Dorsolateral prefrontal cortex (tissue), 122 donors: ENCODE measurements at places on chromosomes 5 and 9. TPM values are rescaled to one million over a fixed set of nuclear protein-coding genes. Genes with fewer than 3 reads are reported as not detected.

The GHR gene
- total RNA-seq, result 2.4 TPM

The SKP1 gene
- total RNA-seq, result 473 TPM

The GAS1 gene
- 3.8 TPM for total RNA-seq

The LIFR gene
- 141 TPM for total RNA-seq

The AQP3 gene
- total RNA-seq, result 0.74 TPM

The DOCK8 gene
- 6.5 TPM for total RNA-seq

The CERT1 gene
- 61.1 TPM for total RNA-seq

The EGFL7 gene
- total RNA-seq, result 81.6 TPM

The CCDC192 gene
- total RNA-seq, result not detected

The PCDH1 gene
- total RNA-seq, result 96.9 TPM

The SHISAL2B gene
- not detected for total RNA-seq

The PPP2R2B gene
- total RNA-seq, result 187 TPM

The AGXT2 gene
- total RNA-seq, result not detected

The MAST4 gene
- 89.4 TPM for total RNA-seq

The SLC36A2 gene
- total RNA-seq, result not detected

The ASB6 gene
- total RNA-seq, result 33.1 TPM

The PCDHB2 gene
- 5.3 TPM for total RNA-seq

The CCL19 gene
- total RNA-seq, result not detected

The CNTNAP3B gene
- 38.0 TPM for total RNA-seq

The HAVCR1 gene
- 0.86 TPM for total RNA-seq

The CSF1R gene
- 37.9 TPM for total RNA-seq

The CORO2A gene
- 4.3 TPM for total RNA-seq

The IFNK gene
- total RNA-seq, result not detected

The GABRG2 gene
- total RNA-seq, result 284 TPM

The PCDHGA2 gene
- total RNA-seq, result 6.2 TPM

The WHRN gene
- total RNA-seq, result 56.5 TPM

The PCDHGB4 gene
- total RNA-seq, result 5.9 TPM

The TEX48 gene
- total RNA-seq, result not detected

The PTGDS gene
- 2,817 TPM for total RNA-seq

The HAVCR2 gene
- total RNA-seq, result 8.6 TPM

The BTNL8 gene
- total RNA-seq, result not detected

The LRRC19 gene
- total RNA-seq, result not detected

The SLC27A6 gene
- total RNA-seq, result not detected

The ZNF169 gene
- total RNA-seq, result 16.4 TPM

The CARD9 gene
- total RNA-seq, result 5.0 TPM

The GTF2H2 gene
- 29.5 TPM for total RNA-seq

The CATSPER3 gene
- total RNA-seq, result 0.65 TPM

The TCF7 gene
- 3.2 TPM for total RNA-seq

The INSL6 gene
- total RNA-seq, result not detected

The PRSS3 gene
- 38.4 TPM for total RNA-seq

The ESM1 gene
- total RNA-seq, result not detected

The FREM1 gene
- total RNA-seq, result 5.5 TPM

The PKD2L2 gene
- total RNA-seq, result not detected

The ROR2 gene
- 1.2 TPM for total RNA-seq

The SLC6A3 gene
- total RNA-seq, result not detected

The STKLD1 gene
- total RNA-seq, result 5.1 TPM

The HTR1A gene
- 19.9 TPM for total RNA-seq

The RETREG1 gene
- total RNA-seq, result 78.8 TPM

The PCDHB15 gene
- total RNA-seq, result 9.3 TPM

The SH3GL2 gene
- total RNA-seq, result 264 TPM

The CARTPT gene
- total RNA-seq, result 27.8 TPM
